ENCODE measurements at places on chromosomes 3 and 15.

DNA sequence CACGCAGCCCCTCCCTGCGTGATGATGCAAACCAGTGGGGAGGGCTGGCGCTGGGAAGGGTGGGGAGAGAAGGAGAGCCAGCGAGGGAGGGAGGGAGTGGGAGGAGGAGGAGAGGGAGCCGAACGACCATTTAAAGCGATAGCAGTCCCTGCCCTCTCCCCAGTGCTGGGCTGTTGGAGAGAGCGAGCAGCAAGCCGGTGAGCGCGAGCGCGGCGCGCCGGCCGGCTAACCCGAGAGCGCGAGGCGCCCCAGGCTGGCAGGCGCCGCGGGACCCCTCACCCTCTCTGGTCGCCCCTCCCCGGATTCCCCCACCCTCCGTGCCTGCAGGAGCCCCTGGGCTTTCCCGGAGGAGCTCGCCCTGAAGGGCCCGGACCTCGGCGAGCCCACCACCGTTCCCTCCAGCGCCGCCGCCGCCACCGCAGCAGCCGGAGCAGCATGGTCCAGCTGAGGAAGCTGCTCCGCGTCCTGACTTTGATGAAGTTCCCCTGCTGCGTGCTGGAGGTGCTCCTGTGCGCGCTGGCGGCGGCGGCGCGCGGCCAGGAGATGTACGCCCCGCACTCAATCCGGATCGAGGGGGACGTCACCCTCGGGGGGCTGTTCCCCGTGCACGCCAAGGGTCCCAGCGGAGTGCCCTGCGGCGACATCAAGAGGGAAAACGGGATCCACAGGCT lies at the start of gene GRM7:
Gene GRM7, plus strand, starts transcription at position 162 of the 671 bp plus-strand sequence.
- H3K4me1 ChIP-seq: no peaks in the 10 kb centered on the region
- no peak within 1 kb of the TSS for H3K27ac ChIP-seq
- no peak within 1 kb of the TSS for H3K4me3 ChIP-seq
- H3K27me3 ChIP-seq: no peaks in the 10 kb centered on the region

GRCh38 chr3:13483988-13484695 lies 4.0 kb downstream of the HDAC11 start:
- H3K4me3 ChIP-seq: no peak overlapping the region
- no peaks in the 10 kb centered on the region for H3K36me3 ChIP-seq
- no peak for DNase-seq

DNA sequence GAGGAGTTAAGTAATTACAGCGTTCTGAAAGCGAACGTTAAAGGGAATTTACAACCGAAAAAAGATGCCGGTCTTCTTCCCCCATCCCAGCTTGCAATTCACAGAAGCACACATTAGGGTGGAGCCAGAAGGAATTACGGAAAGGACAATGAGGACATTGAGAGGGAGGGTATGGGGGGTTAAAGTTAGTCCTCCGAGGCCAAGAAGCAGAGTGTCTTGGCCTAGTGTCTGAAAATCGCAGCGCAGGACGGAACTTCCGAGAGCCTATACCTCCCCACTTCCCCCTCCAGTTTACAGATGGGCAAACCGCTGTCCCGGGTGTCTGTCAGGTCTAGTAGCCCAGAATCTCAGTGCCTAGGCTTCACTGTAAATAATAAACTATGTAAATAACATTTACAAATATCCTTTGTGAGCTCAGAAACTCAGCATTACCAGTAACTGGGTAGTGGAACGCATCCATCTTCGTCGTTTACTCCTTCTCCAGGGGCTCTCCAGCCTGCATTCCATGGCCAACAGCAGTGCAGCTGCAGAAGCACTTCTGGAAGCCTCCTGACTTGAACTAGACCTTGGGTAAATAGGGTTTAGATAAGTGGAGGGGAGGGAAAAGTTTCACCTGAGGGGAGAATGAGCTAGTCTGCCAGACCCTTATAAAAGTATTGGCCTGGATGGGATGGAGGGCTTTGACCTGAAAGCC lies 922 bp downstream of the ADPRH start:
- DNase-seq: no peak
- H3K27ac ChIP-seq: peak overlapping the region; percentile 97
- no peaks in the 10 kb centered on the region for H3K27me3 ChIP-seq
- H3K36me3 ChIP-seq: no peaks in the 10 kb centered on the region
- peaks cover 17% of the 10 kb centered on the region for H3K4me1 ChIP-seq
- H3K4me3 ChIP-seq: peak overlapping the region; percentile 84

DNA sequence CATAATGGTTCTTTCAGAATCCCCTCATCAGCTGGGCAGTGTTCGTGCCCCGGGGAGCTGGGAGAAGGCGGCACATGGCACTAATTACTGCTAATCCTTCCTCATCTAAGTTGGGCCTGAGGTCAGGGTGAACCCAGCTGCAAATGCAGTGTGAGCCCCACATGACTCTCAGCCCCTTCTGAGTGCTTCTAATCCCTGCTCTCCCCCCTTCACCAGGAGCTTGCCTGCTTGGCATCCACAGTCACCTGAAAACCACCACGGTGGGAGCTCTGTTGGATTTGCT lies 455 bp upstream of the TRPM1 start:
- DNase-seq: no peak
- no peak overlapping the region for H3K27ac ChIP-seq
- no peak overlapping the region for H3K4me3 ChIP-seq
- H3K36me3 ChIP-seq: no peaks in the 10 kb centered on the region
- H3K27me3 ChIP-seq: no peaks in the 10 kb centered on the region
- H3K4me1 ChIP-seq: 0 out of 2 replicates have a peak, but pooled peaks cover 6% of the 10 kb centered on the region

DNA sequence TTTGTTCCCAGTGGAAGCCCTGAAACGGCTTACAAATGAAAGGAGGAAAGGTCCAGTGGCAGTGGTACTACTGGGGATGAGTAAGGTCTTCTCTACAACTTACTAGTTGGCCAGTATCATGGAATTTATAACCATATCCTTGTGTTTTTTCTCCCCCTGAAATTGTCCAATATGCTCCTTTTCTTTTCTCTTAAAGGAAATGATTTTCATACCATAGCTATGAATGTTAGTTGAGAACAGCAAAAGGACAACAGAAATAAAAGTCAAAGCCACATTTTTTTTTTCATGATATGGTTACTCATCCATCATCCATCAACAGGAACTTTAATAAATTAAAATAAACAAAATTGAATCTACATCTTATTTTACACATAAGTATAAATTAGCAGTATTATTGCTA lies 450.4 kb downstream of the MFSD1 start:
- H3K27me3 ChIP-seq: no peaks in the 10 kb centered on the region
- no peaks in the 10 kb centered on the region for H3K36me3 ChIP-seq
- H3K27ac ChIP-seq: no peak overlapping the region
- no peak overlapping the region for H3K4me3 ChIP-seq
- no peak for DNase-seq

GRCh38 chr3:152183473-152183872 lies 85.3 kb upstream of the MBNL1 start:
- H3K36me3 ChIP-seq: no peaks in the 10 kb centered on the region
- no peaks in the 10 kb centered on the region for H3K4me1 ChIP-seq
- DNase-seq: no peak

- H3K27ac ChIP-seq: no peak overlapping the region
- H3K4me3 ChIP-seq: no peak overlapping the region
- peaks cover 14% of the 10 kb centered on the region for H3K36me3 ChIP-seq
- H3K4me1 ChIP-seq: no peaks in the 10 kb centered on the region
- H3K27me3 ChIP-seq: no peaks in the 10 kb centered on the region
- DNase-seq: no peak
Measured at GRCh38 chr3:37041546-37042195, 48.4 kb downstream of the MLH1 start.
